Frontal cortex (tissue), 4 donors: ENCODE measurements at places on chromosomes 5 and 9.

DNA sequence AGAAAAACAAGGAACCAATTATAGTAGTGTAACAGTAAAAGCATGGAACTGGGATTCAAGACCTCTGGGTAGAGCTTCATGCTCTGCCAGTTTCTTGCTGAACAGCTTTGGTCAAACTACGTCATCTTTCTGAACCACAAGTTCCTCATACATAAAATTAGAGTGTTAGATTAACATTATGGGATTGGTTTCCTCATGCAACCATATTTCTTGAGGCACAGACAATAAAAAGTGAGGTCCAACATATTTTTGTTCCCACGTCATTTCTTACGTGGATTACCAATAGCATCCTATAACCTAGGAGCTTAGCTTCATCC is 354.8 kb downstream of the TMEM232 start:
- DNase-seq = no peak

DNA sequence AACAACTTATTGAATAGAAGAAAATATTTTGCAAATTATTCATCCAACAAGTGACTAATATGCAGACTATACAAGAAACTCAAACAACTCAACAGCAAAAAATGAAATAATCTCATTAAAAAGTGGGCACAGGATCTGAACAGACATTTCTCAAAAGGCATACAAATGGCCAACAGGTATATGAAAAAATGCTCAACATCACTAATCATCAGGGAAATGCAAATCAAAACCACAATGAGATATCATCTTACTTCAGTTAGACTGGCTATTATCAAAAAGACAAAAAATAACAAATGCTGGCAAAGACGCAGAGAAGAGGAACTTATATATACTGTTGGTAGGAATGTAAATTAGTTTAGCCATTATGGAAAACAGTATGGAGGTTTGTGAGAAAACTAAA is 1.8 kb upstream of the AMACR start:
- DNase-seq = no peak

- DNase-seq = no peak
These were observed 1.8 kb downstream of the TIFAB start for GRCh38 chr5:135450336-135450735.

- no peak for DNase-seq
These were observed 27.1 kb upstream of the NKD2 start for GRCh38 chr5:981456-981855.

- no peak for DNase-seq
These were observed 44.3 kb downstream of the SMARCA2 start for GRCh38 chr9:2059274-2059929.

- no peak for DNase-seq
These were observed 2117.6 kb downstream of the MAT2B start for GRCh38 chr5:165622864-165623536.
